ENCODE measurements at places on chromosomes 5 and 9. TPM values are rescaled to one million over a fixed set of nuclear protein-coding genes. Genes with fewer than 3 reads are reported as not detected.

DNA sequence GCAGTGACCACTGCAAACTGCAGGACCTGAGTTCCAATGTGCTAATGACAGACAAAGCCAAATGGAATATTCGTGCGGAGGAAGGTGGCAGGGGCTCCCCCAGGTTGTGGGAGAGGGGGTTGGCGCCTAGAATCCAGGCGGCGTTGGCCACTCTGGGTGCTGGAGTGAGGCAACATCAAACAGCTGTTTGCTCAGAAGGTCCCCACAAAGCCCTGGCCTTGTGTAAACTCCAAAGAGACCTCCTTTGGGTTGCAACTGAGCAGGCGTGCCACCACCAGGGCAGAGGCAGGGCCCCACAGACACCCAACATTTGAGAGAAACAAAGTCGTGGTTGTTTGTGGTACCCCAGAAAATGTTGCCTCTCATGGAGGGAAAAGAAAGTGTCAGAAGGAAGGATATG lies 14.5 kb downstream of the STKLD1 start:
- DNase-seq = no peak

DNA sequence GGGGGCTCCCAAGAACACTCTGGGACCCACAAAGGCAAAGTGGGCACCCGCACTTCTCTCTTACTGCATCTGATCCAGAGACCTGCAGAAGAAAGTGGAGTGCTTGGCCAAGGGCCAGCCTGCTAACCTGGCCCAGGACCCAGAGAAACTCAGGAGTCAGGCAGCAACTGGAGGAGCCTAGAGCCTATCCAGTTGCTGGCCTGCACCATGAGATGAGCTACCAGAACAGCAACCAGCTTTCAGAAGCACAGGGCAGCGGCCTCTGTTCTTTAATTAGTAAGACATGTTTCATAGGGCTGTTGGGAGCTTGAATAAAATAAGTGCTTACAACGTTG lies 298.3 kb downstream of the GADD45G start:
- DNase-seq = no peak

DNA sequence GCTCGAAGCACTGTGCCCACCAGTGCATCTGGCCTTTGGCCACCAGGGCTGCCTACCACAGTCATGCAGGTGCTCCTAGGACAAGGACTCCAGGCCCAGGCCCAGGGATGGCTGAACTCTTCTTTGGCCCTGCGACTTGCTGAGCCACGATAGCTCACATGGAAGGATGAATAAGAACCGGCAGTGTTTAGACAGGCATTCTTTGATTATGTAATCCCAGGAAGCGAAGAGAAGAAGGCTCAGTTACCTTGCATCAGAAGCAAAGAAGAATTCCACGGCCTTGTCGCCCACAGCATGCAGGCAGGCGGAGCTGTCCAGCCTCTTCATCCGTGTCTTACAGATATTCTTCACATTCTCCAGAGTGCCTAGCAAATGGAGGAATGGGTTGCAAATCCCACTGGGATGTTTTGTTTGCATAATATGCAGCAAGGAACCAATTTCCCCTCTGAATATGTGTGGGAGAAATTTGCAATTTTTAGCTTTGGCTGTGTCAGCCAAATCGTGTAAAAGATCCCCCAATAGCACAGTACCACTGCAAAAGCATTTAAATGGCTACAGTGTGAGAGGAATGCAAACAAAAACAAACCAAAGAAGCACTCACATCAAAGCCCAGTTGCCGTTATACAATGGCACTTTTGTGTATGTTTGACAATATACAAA lies 29.1 kb downstream of the GFPT2 start:
- peak; percentile 19 for DNase-seq

DNA sequence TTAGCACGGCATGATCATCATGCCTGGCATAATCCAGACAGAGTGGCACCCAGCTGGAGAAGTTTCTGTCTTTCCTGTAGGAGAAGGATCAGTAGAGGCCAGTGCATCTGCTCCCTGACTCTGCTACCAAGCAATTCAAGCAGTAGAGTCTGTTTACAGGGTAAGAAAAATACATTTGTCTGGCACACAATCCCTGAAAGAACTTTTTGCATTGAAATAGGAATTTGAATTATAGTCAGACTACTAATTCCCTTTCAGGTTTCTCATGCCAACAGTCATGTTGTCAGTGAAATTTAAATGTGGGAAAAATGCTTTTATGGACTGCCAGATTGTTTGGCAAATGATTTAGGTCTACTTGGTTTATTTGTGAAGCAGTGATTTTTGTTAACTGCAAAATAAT lies 125.6 kb downstream of the RAB3C start:
- no peak for DNase-seq

DNA sequence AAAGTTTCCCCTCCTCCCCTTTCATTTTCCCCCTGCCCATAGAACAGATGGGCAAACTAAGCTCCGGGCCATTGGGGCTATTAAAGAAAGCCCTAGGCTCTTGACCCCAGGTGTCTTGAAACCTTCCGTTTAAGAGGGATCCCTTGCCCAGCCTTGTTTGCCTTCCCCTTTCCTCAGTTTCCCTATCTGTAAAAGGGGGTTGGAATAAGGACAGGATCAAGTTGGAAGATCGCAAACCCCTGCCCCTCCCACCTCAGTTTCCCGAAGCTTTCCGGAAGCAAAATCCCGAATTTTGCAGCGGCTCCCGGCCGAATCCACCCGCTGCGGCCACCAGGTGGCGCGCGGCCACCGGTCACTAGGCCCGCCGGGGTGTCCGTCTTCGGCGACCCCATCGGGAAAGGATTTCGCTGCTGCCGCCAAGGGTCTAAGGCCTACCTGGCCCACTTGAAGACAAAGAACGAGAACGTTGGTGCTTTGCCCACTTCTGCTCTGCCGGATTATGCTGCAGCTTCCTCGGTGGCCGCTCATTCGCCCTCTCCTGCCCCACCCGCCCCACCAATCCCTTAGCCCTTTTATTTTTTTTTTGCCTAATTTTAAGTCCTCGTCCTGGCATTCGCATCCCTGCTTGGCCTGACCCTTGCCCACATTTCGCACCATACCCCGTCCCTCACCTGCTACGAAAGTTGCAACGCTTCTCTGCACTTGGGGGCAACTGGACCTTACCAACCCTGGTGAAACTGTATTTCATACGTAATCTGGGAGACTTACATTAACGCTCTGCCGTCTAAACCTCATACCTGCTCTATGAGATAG lies 962 bp upstream of the NR6A1 start:
- peak; percentile 80 for DNase-seq

DNA sequence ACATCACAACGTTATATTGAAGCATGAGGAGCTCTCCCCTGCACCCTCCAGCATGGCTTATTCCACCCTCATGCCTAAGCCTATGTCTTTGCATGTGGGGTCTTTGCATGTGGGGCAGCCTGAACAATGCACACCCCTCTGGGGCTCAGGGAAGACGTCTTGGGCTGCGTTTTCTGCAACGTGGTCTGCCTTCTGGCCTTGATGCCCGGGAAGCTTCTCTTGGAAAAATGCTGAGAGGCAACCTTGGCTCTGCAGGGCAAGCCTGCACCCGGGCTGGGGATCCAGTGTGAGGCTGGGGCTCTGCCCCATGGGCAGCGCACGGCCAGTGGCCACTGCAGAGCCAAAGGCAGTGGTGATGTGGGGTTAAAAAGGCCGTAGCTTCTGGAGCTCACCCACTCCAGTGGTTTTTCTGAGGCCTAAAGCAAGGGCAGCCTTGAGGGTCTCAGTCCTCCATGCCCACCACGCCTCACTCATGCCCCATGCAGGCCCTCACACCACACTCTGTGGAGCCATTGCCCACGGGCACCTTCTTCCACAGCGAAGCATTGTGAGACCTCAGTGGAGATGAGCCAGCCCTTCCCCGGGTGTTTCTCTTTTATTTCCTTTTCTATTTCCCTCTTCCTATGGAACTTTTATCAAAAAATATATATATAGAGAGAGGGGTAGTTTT lies 112.2 kb downstream of the MRPL36 start:
- no peak for DNase-seq

GRCh38 chr5:39801306-39801705 lies 376.5 kb upstream of the DAB2 start:
- no peak for DNase-seq

DNA sequence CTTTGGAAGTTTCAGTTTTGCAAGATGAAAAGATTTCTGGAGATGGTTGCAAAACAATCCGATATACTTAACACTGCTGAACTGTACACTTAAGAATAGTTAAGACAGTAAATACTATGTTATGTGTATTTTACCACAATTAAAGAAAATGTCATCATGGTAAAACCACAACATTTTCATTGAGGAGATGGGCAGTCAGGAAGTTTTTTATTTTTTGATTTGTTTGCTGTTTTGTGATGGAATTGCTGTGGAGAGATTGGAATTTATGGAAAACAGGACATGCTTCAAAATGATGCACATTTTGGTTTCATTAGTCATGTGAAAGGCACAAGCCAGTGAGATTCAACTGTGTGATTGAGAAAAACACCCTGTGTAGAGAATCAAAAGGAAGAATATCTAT lies 90.5 kb upstream of the AGXT2 start:
- DNase-seq = peak; percentile 4

- DNase-seq = no peak
These were observed 335.3 kb downstream of the SLIT3 start for GRCh38 chr5:168965638-168966037.

- peak; percentile 64 for DNase-seq
These were observed 269.4 kb upstream of the PTGER4 start for GRCh38 chr5:40410231-40410861.

DNA sequence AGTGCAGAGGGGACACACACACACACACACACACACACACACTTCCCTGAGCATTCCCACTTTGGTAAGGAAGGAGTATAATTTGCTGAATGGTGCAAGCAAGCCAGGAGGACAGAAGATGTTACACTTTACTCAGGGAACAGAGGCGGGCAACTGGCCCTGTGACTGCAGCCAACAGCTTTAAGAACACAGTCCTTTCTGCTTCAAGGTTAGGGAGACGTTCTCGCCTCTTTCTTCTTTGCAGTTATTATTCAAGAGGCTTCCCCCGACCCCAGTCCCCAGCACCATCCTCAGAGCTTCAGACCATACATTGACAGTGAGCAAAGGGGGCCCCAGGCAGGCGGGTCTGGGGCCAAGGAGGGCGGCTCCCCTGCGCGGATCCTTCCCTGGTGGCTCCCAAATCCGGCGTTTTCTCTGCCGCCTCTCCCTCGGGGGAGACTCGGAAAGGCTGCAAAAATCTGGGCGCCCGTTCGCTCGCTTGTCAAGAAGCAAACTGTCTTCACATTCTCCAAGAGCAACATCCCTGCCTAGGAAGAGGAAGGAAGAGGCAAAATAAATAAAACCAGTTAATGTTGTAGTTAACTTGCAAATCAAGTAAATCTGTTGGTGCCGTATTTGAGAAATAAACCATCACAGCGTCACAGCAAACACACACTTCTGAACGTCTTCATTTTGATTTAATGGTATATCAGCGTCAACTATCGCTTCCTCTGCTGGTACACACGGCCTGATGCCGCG lies 3.8 kb upstream of the LHX2 start:
- DNase-seq = no peak

DNA sequence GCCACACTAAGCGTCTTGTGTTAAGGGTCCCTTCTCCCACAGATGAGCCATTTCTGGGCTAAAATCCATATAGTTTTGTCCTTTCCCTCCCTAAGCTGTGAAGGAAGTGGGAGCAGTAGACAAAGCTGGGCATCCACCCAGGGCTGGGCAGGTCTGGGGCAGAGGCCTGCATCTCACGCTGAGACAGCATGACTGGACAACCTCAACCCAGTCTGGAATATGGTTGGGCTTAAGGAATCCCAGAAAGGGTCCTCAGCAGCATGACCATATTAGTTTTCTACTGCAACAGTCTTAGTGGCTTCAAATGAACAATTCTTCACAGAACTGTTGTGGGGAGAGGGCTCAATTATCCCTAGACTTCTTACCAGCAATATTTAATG lies 173.8 kb downstream of the AUH start:
- no peak for DNase-seq

GRCh38 chr9:134617246-134617645 lies 24.4 kb upstream of the COL5A1 start:
- no peak for DNase-seq

DNA sequence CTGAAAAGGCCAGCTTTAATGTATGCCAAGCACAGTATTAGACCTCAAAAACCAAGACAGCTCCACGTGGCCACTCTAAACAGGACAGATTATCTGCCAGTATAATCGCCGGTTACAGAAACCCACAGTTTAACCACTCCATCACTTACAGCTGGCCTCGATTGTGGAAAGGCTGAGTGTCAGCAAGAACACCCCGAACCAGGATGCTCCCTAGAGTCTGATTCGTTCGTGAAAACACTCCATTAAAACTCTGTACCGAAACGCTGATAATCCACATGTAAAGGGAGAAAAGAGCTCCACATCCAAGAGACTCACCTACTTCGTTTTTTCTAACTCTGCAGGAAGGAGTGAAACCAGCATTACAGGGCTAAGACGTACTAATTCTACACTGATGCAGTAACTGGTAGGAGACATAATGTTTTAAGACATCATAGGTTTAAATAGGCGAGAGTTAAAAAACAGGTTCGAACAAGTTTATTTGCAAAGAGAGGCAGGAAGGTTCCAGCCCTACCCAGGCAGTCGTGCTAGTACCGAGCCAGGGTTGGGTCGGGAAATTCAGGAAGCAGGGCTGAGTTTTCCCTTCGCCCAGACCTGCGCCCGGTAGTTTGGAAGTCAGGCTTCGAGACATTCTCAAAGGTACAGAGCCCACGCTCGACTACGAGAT lies 949 bp downstream of the SERINC5 start:
- no peak for DNase-seq

- peak; percentile 16 for DNase-seq
These were observed 28.8 kb upstream of the FAT2 start for GRCh38 chr5:151619812-151620460.

The ELOVL7 gene
- total RNA-seq = 5.4 TPM

The PLK2 gene
- 125 TPM for total RNA-seq

The SHOC1 gene
- total RNA-seq = 0.37 TPM

The ZNG1E gene
- total RNA-seq = 39.4 TPM

The INSL4 gene
- 0.13 TPM for total RNA-seq

The PCDHGA7 gene
- total RNA-seq = 0.71 TPM

The SLC6A3 gene
- not detected for total RNA-seq

The IL9 gene
- not detected for total RNA-seq

The NR2F1-AS1 gene
- total RNA-seq = 0.11 TPM
